T follicular helper cell (primary cell): ENCODE measurements at places on chromosomes 12 and 14.

- peak; percentile 29 for DNase-seq
These were observed 53.5 kb upstream of the BEGAIN start for GRCh38 chr14:100640471-100641273.

DNA sequence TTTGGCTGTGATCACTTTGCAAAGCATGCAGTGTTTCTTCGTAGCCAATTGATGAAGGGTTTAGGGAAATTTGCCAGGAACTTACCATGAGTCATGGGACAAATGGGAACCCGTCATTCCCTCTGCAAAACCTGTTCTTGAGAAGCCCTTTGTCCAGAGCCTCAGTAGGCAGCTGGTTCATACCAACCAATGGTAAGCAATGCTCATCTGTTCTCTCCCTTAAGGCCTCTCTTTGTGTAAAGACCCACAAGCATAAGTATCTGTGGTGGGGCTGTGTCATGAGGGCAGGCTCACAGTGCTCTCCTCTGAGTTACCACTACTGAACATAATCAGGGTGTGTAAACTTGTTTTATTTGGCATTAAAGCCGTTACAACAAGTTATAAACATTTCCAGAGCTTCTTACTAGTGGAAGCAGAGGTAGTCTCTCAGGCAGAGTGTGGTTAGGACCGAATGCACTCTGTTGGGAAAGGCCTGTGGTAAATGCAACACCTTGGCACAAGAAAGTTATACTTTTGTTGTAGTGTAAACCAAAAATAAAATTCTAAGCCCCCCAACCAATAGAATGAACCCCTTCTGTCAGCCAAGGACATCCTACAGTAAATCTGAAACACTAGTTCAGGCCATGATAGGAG is 119.8 kb downstream of the SINHCAF start:
- no peak for DNase-seq

- DNase-seq, result no peak
These were observed 15.9 kb downstream of the PRKAB1 start for GRCh38 chr12:119683816-119684215.

DNA sequence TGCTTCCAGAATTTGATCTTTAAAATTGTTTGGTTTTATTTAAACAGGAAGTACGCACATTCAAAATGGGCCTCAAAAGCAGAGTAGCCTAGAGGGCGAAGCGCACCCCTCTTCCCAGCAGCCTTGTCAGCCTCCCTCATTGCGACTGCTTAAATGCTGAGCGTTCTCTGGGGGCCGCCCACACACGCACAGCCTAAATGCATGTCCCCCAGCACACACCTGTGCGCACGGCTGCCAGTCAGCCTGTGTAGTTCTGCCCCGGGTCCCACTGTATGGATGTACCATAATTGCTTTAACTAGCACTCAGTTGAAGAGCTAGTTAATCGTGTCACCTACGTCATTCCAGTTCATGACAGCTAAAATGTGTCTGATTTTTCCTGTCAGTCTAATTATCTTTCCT is 79.3 kb downstream of the TESC start:
- no peak for DNase-seq

- DNase-seq, result no peak
These were observed 702.9 kb downstream of the TRHDE start for GRCh38 chr12:72974954-72975555.

DNA sequence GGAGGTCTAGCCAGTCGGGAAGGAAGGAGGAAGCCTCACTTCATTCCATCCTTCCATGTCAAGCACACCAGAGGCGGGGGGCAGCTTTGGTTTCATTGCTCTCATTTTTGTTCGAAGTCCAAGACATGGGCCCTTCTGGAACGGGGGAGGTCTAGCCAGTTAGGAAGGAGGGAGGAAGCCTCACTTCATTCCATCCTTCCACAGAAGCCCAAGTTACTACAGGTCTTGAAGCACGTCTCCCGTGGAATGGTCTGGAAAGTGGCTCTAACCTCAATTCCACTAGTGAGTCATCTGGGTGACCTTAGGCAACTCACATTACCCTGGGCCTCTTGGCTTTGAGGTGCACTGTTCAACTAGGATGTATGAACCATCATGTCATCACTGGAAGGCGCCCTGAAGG is 156.3 kb downstream of the NTF3 start:
- DNase-seq, result no peak

GRCh38 chr14:75467763-75468162 is 39.9 kb downstream of the JDP2 start:
- no peak for DNase-seq

DNA sequence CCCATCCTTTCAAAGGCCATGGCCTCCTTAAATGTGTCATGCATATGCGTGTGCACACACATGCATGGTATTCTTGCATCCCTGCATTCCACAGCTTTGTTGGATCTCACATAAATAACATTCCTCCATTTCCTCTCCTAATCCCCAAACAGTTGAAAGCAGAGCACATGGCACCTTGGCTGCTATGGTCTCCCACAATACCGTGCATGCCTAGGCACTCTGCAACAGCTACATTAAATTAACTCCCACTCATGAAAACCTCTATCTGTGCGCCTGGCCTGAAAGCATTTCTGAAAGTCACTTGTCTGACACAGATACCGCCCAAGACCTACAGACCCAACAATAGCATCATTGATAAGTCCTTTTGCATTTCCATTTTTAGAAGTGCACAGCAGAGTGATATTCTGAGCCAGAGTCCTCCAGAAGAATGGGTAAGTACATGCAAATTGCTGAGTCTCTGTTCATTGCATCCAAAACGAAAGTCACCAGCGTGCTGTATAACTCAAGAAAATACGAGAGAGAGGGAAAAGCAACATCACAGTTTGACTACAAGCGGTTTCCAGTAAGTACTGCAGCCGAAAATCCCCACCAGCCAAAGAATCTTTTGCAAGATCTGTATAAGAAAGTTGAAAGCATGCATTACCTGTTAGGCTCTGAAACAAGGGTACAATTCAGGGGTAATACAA is 436 bp downstream of the ASB2 start:
- no peak for DNase-seq

DNA sequence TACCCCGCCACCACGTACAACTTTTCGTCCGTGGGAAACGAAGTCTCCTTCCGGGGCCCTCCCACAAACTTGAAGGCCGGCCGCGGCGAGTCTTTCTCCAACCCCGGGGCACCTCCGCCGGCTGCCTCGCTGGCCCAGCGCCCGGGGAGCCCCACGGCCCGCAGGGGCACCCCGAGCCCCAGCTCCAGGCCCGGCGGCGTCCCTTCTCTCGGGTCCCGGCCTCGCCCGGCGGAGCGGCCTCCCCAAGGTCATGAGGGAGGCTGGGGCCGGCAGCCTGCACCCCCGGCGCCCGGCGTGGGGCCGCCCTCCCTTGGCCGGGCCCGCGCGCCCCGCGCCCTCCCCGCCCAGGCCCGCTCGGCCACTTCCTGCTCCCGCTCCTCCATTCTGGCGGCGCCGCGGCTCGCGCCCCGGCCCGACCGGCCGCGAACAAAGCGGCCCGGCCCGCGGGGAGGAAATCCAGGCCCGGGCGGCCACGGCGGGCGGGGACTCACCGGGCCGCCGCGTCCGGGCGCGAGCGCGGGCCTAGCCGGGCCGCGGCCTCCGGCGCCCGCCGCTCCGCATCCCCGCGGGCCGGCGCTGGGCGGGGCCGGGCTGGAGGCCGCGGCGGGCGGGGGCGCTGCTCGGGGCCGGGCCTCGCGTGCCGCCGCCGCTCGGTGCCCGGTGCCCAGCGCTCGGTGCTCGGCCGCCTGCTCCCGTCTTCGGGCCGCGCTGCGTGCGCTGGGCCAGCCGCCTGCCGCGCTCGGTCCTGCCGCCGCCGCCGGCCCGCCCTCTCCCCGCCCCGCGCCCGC is at the start of gene AKT1:
AKT1 (minus strand) TSS at position 756 of the 788 bp plus-strand sequence. CDS start 3,105 bp downstream, outside the sequence.
- no peak for DNase-seq

GRCh38 chr14:77746064-77746702 is 14.8 kb downstream of the SNW1 start:
- no peak for DNase-seq

- DNase-seq, result no peak
These were observed 5.0 kb upstream of the NUBPL start for GRCh38 chr14:31556191-31556590.

GRCh38 chr12:49604856-49605255 is 583 bp downstream of the FAM186B start:
- no peak for DNase-seq

GRCh38 chr14:102988054-102988453 is 65.6 kb downstream of the AMN start:
- no peak for DNase-seq

- DNase-seq, result no peak
These were observed 16.7 kb downstream of the HMGA2 start for GRCh38 chr12:65840793-65841670.

GRCh38 chr12:80411787-80412186 is 32.2 kb upstream of the PTPRQ start:
- DNase-seq, result no peak

DNA sequence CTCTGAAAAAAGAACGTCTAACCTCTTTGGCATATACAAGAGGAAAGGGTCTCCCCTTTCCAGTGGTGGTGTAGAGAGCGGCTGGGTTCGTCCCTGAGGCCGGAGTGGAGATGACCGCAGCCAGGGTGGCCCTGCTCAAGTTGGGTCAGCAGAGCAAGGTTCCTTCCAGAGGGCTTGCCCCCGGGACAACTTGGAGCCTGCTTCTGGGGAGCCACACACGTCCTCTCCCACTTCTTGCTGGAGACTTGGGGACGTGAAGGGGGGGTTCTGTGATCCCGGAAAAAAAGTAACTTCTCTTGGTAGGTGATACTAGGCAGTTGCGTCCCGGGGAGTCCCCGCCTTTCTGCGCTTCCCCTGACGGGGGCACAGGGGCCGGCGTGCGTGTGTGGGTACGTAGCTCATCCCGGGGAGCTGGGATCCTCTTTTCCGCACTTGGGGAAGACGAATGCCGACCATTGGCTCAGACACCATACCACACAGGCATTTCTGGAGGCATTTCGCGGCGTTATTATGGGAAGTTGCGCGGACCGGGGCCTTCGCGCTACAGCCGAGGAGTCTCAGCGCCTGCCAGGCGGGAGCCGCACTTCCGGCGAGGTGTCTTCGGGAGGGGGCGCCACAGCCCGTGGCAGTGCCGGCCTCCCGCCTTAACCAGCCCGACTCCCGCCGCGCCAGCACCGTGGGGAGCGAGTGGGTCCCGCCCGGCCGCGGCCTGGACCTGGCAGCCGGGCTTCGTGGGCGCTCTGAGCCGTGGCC is 14.8 kb upstream of the PAX9 start:
- DNase-seq, result no peak

DNA sequence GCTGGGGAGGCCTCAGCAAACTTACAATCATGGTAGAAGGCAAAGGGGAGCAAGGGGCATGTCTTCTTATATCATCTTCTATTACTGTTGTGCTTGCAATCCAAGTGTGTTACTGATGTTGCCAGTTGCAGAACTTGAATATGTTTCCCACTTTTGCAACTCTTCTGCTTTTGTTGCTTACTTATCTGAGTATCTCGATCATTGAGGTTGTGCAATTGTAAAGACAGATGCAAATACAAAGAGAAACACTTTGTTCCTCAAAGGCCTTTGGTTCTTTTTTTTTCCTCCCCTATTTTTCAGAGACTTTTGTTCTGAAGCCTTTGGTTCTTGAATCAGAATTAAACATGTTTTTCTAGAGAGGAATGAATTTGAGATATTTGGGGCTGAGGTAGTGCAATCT is 3.7 kb upstream of the COX8C start:
- DNase-seq, result no peak

DNA sequence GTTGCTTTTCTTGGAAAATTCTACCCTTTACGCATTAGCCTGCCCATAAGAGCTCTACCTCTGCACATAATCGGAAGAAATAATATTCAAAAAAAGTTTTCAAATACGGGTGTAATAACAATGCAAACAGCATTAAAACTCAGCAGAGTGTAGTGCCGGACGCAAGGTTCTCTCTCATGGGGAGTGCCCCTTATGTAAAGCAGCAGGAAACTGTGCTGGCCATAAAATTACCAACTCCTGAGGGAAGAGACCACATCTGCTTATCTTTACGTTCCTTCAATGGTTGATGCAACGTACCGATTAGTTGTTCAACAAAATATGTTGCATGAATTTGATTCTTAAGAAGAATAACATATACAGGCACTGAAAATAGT is 118.7 kb upstream of the TMCC3 start:
- DNase-seq, result no peak

- no peak for DNase-seq
These were observed 12.9 kb downstream of the COL2A1 start for GRCh38 chr12:47991106-47992061.

DNA sequence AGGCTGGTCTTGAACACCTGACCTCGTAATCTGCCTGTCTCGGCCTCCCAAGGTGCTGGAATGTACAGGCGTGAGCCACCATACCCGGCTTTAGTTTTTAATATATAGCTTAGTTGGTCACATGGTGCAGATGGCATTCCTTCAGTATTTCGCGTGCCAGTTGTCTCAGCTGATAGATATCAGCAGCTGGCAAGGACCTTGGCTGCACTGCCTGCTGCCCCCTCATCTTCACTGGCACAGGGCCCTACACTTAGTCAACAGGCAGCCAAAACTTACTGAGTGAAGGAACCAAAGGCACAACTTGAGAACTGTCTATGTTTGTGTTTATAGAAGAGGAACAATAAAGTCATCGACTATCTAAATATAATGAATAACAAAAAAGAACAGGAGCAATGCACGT is 31.0 kb downstream of the EID3 start:
- DNase-seq, result no peak

DNA sequence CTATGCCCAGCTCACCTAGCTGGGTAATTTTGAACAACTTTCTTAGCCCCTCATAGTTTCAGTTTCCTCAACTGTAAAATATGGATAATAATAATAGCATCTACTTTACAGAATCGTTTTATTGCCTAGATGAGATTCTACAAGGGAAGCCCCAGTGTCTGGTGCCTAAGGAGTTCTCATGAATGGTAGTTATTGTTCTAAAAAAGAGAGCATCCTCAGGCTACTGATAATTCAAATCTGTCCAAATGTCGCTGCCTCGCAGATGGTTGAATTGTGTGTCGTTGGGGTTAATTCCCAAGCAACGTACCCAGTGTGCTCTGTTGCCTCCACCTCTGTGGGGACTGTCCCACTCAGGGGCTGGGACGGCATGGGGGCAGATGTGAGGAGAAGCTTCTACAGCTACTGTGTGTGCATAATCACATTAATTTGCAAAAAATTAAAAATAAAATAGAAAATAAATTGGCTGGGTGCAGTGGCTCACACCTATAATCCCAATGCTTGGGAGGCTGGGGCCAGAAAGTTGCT is 71.6 kb upstream of the CEP83 start:
- DNase-seq, result no peak

DNA sequence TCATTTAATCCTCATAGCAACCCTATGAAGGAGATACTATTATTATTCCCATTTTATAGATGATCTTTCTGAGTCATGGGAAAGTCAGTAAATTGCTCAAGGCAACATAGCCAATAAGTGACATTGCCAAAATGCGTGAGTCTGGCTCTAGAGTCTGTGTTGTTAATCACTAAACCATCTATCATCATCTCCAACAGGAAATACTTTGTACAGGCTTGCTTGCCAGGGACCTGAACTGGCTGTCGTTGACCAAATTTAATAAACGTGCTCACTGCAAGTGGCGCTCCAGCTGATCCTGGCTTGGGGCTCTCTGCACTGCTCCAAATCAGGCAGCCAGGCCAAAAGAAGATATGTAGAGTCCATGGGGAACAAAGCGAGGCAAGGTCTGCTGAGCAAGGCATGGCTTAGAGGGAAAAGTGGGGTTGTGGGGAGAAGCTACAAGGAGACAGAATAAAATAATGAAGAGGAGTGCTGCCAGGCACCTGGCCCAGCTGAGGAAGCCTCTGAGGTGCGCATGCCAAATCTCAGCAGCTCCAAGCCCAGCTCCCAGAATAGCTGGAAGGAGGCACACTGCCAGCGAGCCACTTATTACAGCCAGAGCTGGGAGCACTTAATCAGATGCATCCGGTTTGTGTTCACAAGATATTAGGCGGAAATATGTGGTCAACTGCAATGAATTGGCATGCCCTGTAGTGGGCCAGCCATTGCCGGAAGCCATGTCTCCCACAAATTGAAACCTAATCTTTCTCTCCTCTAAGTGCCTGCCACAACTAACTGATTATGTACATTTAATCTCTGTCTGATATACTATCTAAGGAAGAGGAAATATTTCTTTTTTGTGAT is 43.3 kb upstream of the PTPRO start:
- no peak for DNase-seq
